ENCODE measurements at places on chromosomes 3 and 15. TPM values are rescaled to one million over a fixed set of nuclear protein-coding genes. Genes with fewer than 3 reads are reported as not detected.

Gene IQCF5
- not detected for total RNA-seq

Gene ACTRT3
- total RNA-seq = 8.7 TPM

Gene BSN
- 0.37 TPM for total RNA-seq

Gene ZNF717
- total RNA-seq = 1.8 TPM

Gene SLC6A11
- total RNA-seq = 1.5 TPM

Gene TUBGCP4
- total RNA-seq = 13.4 TPM

Gene STAB1
- 4.6 TPM for total RNA-seq

Gene FSIP1
- 0.60 TPM for total RNA-seq

Gene TMEM43
- total RNA-seq = 66.4 TPM

Gene OR5K2
- total RNA-seq = not detected

Gene C3orf18
- total RNA-seq = 4.7 TPM

Gene GOLGA8J
- 0.13 TPM for total RNA-seq

Gene TMIE
- 0.12 TPM for total RNA-seq

Gene SLC12A8
- total RNA-seq = 20.0 TPM

Gene TGM4
- not detected for total RNA-seq

Gene CHP1
- total RNA-seq = 152 TPM

Gene PRSS50
- total RNA-seq = 1.1 TPM

Gene MASP1
- 25.1 TPM for total RNA-seq

Measured in hepatocyte (in vitro differentiated cells).